ENCODE measurements at places on chromosomes 5 and 9. TPM values are rescaled to one million over a fixed set of nuclear protein-coding genes. Genes with fewer than 3 reads are reported as not detected.

The IL11RA gene
- 39.1 TPM for polyA plus RNA-seq

DNA sequence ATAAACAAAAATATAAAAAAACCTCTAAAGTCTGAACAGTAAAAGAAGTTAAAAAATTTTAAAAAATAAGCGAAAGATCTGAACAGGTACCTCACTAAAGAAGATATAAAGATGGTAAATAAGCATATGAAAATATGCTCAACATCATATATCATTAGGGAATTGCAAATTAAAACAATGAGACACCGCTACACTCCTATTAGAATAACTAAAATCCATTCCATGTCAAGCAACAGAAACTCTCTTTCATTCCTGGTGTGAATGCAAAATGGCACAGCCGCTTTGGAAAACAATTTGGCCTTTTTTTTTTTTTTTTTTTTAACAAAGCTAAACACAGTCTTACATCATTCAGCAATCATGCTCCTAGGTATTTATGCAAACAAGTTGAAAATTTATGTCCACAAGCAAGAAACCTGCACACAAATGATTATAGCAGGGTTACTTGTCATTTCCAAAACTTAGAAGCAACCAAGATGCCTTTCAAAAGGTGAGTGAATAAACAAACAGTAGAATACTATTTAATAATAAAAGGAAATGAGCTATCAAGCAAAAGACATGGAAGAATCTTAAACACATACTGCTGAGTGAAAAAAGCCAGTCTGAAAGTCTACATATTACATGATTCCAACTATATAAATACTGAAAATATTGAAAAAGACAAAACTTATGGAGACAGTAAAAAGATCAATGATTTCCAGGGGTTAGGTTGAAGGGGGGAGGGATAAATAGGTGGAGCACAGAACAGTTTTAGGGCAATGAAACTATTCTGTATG is 22.1 kb downstream of the ANXA1 start:
- no peaks in the 10 kb centered on the region for H3K4me1 ChIP-seq
- DNase-seq = no peak
- H3K36me3 ChIP-seq = peaks cover 34% of the 10 kb centered on the region
- no peak overlapping the region for H3K4me3 ChIP-seq

DNA sequence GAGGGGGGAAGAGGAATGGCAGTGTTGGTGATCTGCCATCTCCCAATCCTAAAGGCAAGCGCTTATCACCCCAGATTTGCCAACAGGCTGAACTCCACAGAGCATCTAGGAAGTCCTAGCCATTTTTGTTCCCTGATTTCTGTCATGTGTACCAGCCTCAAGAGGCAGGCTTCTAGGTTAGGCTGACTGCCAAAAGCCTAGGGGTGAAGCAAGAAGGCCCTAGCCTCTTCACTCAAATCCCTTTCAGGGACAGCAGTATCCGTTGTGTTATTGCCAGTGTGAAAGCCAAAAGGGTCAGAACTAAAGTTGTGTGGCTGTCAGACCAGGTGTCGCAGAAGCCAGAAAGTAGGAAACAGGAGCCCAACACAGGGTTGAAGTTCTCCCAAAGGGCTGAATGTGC is 14.7 kb downstream of the IGIP start:
- peaks cover 10% of the 10 kb centered on the region for H3K27me3 ChIP-seq
- no peaks in the 10 kb centered on the region for H3K36me3 ChIP-seq
- no peak for DNase-seq
- H3K27ac ChIP-seq = no peak overlapping the region
- H3K4me3 ChIP-seq = no peak overlapping the region

The SH3PXD2B gene
- polyA plus RNA-seq = 0.31 TPM

The KCNMB1 gene
- 1.2 TPM for polyA plus RNA-seq

GRCh38 chr9:129879103-129879699 is 43.9 kb downstream of the USP20 start:
- H3K27ac ChIP-seq = no peak overlapping the region
- H3K4me3 ChIP-seq = no peak overlapping the region
- H3K4me1 ChIP-seq = peaks cover 7% of the 10 kb centered on the region
- DNase-seq = no peak
- peaks cover 48% of the 10 kb centered on the region for H3K36me3 ChIP-seq

DNA sequence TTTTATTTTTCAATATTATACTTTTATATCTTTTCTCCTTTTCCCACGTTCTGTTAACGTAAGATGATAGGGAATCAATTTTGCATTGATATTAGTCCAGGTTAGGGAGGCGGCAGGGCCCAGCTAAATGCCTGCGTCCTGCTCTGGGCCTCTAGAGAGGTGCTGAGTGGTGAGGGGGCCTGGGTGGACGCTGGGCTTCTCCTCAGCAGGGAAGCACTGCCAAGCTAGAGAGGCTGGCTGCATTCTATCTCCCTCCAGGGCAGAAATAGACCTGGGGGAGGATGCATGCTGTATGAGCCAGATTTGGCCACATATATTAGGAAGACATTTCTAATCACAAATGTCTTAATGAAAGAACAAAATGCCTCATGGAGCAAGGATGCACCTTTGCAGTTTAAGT is 43.6 kb upstream of the NKX2-5 start:
- no peak for DNase-seq
- no peaks in the 10 kb centered on the region for H3K4me1 ChIP-seq
- H3K36me3 ChIP-seq = no peaks in the 10 kb centered on the region
- no peak overlapping the region for H3K27ac ChIP-seq
- H3K4me3 ChIP-seq = no peak overlapping the region

GRCh38 chr9:103186959-103187358 is 191.8 kb downstream of the CYLC2 start:
- no peaks in the 10 kb centered on the region for H3K36me3 ChIP-seq
- H3K4me1 ChIP-seq = no peaks in the 10 kb centered on the region
- H3K27me3 ChIP-seq = no peaks in the 10 kb centered on the region
- no peak overlapping the region for H3K4me3 ChIP-seq
- H3K27ac ChIP-seq = no peak overlapping the region
- DNase-seq = no peak

The GABRA1 gene
- not detected for polyA plus RNA-seq

- DNase-seq = no peak
- H3K27ac ChIP-seq = no peak overlapping the region
- H3K36me3 ChIP-seq = no peaks in the 10 kb centered on the region
- H3K27me3 ChIP-seq = no peaks in the 10 kb centered on the region
- H3K4me3 ChIP-seq = no peak overlapping the region
These were observed 3.4 kb upstream of the CLINT1 start for GRCh38 chr5:157862183-157862851.

DNA sequence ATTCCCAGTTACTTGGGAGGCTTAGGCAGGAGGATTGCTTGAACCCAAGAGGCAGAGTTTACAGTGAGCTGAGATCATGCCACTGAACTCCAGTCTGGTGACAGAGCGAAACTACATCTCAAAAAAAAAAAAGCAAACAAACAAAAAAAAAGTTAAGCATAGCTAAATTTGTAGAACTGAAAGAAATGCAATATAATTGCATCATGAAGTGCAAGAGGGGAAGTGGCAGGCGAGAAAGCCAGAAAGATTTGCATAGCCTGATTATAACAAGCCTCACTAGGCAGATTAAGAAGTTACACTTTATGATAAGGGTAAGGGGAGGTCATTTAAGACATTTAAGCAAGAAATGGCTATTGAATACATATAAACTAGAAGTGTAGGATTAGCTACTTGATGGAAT is 187.1 kb downstream of the EDIL3 start:
- no peak for DNase-seq
- H3K27me3 ChIP-seq = peaks cover 2% of the 10 kb centered on the region
- no peaks in the 10 kb centered on the region for H3K36me3 ChIP-seq
- peaks cover 21% of the 10 kb centered on the region for H3K4me1 ChIP-seq
- H3K27ac ChIP-seq = peak overlapping the region; percentile 53

GRCh38 chr9:133269537-133270362 is 5.3 kb downstream of the ABO start:
- no peaks in the 10 kb centered on the region for H3K36me3 ChIP-seq
- no peak overlapping the region for H3K27ac ChIP-seq
- H3K4me3 ChIP-seq = no peak overlapping the region
- no peaks in the 10 kb centered on the region for H3K27me3 ChIP-seq
- no peak for DNase-seq
- H3K4me1 ChIP-seq = no peaks in the 10 kb centered on the region

The HSPA4 gene
- 27.7 TPM for polyA plus RNA-seq

- no peak overlapping the region for H3K27ac ChIP-seq
- no peaks in the 10 kb centered on the region for H3K36me3 ChIP-seq
- no peaks in the 10 kb centered on the region for H3K4me1 ChIP-seq
- H3K27me3 ChIP-seq = no peaks in the 10 kb centered on the region
- DNase-seq = no peak
These were observed 65.1 kb upstream of the NMUR2 start for GRCh38 chr5:152470167-152470566.

The ANKRD55 gene
- 0.55 TPM for polyA plus RNA-seq

The PRUNE2 gene
- polyA plus RNA-seq = 0.72 TPM

DNA sequence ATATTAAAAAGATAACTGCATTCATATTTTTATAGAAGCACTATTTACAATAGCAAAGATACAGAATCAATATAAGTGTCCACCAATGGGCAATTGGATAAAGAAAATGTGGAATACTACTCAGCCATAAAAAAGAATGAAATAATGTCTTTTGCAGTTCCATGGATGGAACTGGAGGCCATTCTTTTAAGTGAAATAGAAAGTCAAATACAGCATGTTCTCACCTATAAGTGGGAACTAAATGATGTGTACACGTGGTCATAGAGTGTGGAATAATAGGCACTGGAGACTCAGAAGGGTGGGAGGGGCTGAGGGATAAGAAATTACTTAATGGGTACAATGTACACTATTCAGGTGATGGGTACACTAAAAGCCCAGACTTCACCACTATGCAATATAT is 53.2 kb downstream of the DENND1A start:
- no peak overlapping the region for H3K4me3 ChIP-seq
- H3K4me1 ChIP-seq = peaks cover 4% of the 10 kb centered on the region
- no peak overlapping the region for H3K27ac ChIP-seq
- H3K36me3 ChIP-seq = peaks cover 45% of the 10 kb centered on the region

- no peak overlapping the region for H3K4me3 ChIP-seq
- DNase-seq = no peak
- no peaks in the 10 kb centered on the region for H3K36me3 ChIP-seq
These were observed 406.6 kb upstream of the TNC start for GRCh38 chr9:115524453-115525059.

The NUTM2G gene
- polyA plus RNA-seq = not detected

GRCh38 chr5:152178350-152178699 is 226.8 kb downstream of the NMUR2 start:
- no peak for DNase-seq
- no peak overlapping the region for H3K27ac ChIP-seq
- H3K27me3 ChIP-seq = no peaks in the 10 kb centered on the region
- no peaks in the 10 kb centered on the region for H3K36me3 ChIP-seq

- no peaks in the 10 kb centered on the region for H3K27me3 ChIP-seq
- H3K36me3 ChIP-seq = no peaks in the 10 kb centered on the region
- DNase-seq = no peak
These were observed 111.7 kb upstream of the RAI14 start for GRCh38 chr5:34544403-34544802.

DNA sequence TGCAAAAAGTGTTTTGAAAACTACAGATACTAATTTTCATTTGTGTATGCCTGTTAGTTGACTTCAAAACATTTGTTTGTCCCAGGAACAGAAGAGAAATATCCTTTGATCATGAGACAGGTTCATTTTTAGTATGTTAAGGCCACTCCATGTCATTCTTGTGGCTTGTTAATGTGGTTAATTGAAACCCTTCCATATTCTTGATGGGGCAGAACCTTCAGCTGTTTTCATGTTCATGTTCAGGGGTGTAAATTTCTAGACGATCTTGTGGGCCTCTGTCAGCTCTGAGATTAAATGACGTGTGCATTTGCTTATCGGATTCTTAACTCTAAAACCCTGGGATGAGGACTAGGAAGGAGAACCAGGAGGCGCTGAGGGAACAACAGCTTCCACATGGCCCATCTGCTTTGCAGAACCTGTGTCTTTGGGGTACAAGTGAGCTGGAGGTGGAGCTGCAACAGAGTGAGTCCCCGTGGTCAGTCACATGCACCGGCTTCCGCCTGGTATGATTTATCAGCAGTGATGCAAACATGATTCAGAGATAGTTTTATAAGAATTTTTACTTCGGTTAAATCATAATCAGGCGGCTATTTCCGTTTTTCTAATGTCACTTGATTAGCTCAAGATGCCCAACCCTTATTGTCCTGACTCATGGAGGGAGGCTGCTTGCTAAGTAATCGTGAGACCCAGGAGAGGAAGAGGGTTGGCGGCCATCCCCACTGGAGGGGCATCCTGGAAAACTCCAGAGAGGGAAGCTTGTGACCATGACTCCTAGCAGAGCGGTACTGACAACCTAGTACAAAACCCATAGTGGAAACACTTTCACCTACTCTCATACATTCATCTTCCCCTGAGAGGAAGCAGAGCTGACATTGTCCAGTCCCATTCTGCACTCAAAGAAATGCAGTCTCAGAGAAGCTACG is 138.4 kb downstream of the C9orf152 start:
- H3K4me3 ChIP-seq = no peak overlapping the region
- no peaks in the 10 kb centered on the region for H3K27me3 ChIP-seq
- no peaks in the 10 kb centered on the region for H3K36me3 ChIP-seq
- peaks cover 43% of the 10 kb centered on the region for H3K4me1 ChIP-seq
- DNase-seq = peak; percentile 80
- H3K27ac ChIP-seq = peak overlapping the region; percentile 9
